ENCODE measurements at places on chromosomes 5 and 9.

DNA sequence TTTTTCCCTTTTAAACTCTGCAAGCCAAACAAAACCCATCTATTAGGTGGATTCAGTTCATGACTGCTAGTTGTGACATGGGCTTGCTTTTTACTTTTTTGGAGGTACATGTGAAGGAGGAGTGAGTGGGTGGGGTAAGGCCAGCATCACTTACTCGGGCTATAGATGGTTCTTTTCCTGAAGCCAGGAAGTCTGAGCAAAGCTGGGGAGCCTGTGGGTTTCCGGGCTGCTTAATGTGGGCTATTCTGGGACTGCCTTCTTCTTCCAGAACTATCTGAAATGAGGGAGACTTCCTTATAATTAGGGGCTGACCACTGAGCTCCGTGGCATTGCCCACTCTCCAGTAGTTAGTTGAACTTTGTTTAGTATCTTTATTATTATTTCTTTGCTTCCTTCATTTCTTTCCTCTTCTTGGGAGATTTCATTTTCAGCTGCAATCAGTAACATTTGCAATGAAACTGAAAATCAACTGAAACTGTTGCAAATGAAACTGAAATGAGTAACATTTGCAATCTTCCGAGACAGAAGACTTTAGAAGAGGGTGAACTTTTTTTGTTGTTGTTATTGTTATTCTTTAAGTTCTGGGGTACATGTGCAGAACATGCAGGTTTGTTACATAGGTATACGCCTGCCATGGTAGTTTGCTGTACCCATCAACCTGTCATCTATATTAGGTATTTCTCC, 204.9 kb downstream of the LRRC70 start:
- no peak for DNase-seq

DNA sequence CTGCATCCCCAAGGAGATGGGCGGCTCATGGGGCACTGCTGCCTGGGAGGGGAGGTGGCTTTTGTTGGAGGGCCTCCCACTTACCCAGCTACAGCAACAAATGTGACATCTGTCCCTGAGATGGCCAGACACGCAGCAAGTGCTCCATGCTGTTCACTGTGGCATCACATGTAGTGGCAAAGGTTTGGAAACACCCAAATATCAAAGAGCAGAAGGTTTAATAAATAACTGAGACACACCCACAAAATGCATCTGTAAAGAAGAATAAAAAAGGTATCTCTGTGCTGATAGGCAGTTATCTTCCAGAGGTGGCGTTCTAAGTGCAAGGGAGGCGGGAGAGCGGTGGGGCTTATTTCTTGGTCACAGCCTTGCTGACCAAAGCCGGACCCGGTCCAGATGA, 23.3 kb upstream of the CLPTM1L start:
- DNase-seq: no peak

DNA sequence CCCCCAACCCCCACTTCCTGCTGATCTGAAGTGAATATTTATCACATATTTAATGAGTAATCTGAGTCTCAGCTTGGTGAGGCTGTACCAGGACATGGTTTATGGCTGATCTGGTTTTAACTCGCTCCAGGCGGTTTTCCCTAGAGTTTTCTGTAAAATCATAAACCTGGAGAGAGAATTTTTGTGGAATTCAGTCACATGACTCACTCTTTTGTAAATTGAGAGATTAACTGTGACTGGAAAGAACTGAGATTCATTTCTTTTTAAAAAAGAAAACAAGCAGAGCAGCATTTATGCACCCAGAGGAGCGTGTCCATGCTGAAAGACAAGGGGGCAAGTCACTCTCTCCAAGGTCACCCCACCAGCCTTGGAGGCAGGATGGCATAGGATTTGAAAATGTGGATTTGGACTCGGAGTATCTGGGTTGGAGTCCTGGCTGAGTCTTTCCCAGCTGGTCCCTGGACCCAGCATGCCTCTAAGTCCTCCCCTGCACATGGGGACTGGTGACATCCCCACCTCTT, 81.8 kb downstream of the ZNF618 start:
- DNase-seq: peak; percentile 81

DNA sequence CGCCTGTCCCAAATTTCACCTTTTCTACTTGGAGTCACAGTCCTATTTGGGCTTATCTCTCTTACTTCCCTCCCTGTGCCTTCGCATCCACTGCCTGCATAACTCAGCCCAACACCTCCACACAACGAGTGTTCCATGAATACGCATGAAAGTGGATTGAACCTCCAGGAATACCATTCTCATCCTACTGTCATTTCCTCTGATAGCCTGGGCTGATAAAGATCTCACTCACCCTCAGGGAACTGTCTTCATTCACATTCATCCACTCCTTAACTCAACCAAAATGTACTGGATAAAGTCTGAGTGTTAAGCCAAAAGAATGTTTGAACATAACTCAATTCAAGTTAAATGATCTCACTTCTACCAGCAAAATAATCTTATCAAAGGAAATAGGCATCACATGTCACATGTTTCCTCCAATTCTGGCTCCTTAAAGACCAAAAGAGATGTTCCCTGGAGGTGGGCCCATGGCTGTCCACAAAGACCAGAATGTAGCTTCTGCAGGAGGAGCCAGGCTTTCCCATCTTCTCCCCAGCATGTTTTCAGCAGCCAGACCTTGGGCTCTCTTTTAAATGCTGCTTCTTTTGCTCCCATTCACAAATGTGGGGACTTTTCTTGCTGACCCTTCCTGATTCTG, 28.4 kb upstream of the TRIO start:
- DNase-seq: no peak

- DNase-seq: no peak
These were observed 217.9 kb upstream of the KLF4 start for GRCh38 chr9:107707428-107707837.

DNA sequence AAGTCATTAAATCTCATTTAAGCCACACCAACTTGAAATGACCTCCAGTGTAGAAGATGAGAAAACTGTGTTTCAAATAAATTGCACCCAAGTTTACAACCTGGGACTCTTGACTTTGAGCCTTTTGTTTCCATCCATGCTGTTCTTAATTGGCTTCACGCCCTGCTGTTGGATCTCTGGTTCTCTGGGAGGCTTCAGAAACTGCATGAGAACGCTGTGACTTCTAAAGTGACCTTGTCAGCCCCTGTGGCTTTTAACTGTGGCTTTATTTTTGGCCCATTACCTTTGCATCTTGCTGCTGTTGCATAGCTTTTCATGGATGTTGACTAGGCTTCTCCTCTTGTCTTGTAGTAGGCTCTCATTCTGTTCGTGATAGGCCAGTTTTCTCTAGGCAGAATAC, 29.3 kb downstream of the TNFAIP8 start:
- no peak for DNase-seq

- DNase-seq: no peak
These were observed 57.2 kb downstream of the OLFM1 start for GRCh38 chr9:135144581-135145170.

GRCh38 chr5:1726469-1726865, 73.2 kb downstream of the MRPL36 start:
- no peak for DNase-seq
